T-helper 17 cell (primary cell): ENCODE measurements at places on chromosomes 1 and 21.

DNA sequence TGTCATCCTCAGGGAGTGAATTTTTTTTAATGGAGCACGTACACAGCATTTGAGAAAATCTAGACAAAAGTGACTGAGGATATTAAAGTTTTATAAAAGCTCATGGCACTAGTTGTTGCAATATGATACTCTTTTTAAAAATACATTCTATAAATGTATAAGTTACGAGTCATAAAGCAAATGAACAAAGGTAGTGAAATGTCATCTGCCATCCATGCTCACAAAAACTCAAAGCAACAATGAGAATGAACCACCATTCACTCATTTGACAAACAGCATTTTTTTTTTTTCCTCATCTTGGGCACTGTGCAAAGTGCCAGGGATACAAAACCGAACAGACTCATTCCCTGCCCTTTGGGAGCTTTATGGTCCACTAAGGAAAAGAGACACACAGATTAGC lies 38.7 kb downstream of the GPR137B start:
- no peak for DNase-seq

- DNase-seq: no peak
These were observed at the start of gene CAPN8 for GRCh38 chr1:223665592-223666312. Gene CAPN8, minus strand, starts transcription at chr1:223665701. Its CDS starts 55 bp downstream, at chr1:223665646.

DNA sequence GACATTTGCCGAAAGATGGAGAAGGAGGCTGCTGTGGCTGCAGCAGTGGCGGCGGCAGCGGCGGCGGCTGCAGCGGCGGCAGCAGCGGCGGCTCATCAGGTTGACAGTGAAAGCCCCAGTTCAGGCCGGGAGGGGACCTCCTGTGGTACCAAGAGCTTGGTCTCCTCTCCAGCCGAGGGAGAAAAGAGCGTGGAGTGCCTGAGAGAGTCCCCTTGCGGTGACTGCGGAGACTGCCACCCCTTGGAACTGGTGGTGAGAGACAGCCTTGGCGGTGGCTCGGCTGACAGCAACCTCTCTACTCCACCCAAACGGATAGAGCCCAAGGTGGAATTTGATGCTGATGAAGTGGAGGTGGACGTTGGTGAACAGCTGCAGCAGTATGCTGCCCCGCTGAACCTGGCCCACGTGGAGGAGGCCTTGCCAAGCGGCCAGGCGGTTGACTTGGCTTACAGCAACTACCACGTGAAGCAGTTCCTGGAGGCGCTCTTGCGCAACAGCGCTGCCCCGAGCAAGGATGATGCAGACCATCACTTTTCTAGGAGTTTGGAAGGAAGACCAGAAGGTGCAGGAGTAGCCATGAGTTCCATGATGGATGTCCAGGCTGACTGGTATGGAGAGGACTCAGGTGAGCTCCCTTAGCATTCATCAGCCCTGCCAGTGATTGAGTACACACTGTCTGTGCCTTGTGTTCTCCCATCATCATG lies 6.3 kb downstream of the ZBTB8B start:
- no peak for DNase-seq

- DNase-seq: no peak
These were observed 39.0 kb downstream of the LRRC71 start for GRCh38 chr1:156959414-156959813.

GRCh38 chr1:45265244-45265643 lies 58.8 kb upstream of the ZSWIM5 start:
- DNase-seq: no peak

DNA sequence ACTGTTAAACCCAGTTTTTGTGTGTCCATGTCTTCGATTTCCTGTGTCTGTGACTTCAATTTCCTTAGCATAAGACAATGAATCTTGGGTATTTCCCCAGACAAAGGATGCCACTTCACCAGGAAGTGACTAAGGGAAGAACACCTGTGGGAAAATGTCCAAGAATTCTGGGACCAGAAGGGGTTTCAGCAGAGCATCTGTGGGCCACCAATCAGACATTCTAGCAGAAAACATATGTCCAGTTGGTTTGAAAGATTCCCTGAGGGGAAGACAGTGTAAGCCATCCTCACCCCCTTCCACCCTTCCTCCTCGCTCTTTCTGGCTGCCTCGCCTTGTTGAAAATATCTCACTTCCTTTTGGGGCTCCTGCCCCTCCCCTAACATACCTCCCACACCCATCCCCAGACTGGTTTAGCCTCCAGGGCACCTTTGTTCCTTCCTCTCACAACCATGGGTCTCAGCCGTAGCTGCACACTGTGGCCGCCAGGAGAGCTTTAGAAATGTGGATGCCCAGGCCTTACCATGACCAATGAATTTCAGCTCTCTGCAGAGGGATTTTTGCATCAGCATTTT lies 25.5 kb upstream of the IFNAR1 start:
- DNase-seq: peak; percentile 13

GRCh38 chr1:151513626-151514121 lies 2.5 kb downstream of the CGN start:
- no peak for DNase-seq

DNA sequence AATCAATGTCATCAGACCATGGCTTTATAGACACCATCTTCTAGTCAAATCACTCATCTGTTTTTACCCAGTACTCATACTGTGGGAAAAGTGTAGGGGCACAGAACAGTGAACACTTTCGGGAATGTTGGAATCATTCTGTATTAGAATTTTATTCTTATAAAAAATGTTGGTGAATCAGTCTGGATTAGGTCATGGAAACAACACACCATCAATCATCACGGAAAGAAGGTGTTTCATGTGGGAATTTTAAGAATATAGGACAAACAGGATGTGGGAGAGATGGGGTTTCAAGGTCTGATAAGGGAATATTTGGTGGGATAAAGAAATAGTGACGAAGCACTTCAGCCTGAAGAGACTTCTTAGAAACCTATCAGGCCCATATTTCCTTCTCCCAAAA lies 17.3 kb downstream of the GBP1 start:
- no peak for DNase-seq

DNA sequence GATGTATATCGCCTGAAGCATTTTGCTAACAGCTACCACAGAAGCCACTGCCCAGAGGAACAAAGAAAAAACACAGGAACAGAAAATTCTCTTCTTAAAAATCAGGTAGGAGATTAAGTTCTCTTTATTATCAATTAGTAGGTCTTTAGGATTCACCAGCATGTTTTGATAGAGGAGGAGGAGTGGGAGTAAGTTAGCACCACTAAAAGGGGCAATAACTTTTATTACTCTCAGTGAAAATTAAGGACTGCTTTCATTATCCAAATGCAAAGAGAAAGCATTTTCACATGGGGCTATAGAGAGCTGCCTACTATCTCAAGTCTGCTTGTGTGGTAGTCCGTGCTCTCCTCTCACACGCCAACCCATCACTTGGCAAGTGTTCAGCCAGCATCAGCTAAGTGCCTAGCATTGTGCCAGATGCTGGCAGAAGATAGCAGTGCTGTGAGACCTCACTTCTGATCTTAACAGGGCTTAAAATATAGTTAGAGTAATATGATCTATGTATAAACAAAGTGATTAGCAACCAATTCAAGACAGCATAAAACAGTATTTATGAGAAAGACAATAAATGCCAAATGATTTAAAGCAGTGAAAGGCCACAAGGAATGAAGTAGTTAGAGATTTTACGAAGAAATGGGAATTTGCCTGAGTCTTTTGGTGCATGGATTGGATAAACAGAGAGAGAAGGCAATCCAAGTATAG lies 39.8 kb downstream of the ASTN1 start:
- no peak for DNase-seq
